WTC11 (cell line): ENCODE measurements at places on chromosomes 1 and 21. TPM values are rescaled to one million over a fixed set of nuclear protein-coding genes. Genes with fewer than 3 reads are reported as not detected.
A peak's percentile ranks its signal among the peaks of the same experiment; 100 is the strongest.

- DNase-seq = no peak
Observed at GRCh38 chr1:17245816-17246325, 3.0 kb upstream of the PADI3 start.

DNA sequence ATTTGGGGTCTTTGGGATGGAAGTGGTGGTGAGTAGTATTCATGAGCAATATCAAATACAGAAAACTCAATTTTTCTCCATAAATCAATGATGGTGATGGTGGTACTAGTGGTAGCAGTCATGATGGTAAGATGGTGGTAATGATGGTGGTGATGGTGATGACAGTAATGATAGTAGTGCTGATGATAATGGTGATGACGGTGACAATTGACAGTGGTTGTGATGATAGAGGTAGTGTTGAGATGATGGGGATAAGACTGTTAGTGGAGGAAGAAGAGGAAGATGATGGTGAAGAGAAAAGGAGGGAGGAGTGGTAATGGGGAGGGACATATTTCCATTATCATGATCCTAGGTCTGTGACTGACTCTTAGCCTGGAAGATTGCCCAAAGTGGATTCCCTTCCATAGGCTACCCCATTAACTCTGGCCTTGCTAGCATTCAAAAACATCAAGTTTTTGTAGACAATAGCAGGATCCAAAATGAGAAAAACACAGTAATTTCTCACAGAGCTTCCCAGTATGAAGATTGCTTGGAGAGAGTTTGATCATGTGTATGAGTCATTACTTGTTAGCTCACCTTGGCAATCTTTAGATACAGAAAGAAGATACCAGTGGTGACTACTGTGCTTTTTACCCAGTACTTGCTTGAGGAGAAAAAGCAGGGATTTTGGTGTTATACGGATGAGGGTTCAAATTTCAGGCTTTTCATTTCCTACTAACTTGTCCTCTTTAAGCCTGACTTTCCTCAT is 93.9 kb downstream of the ATP1A1 start:
- no peak for DNase-seq

- DNase-seq = no peak
Observed at GRCh38 chr21:44298301-44298700, 1.6 kb upstream of the PFKL start.

GRCh38 chr1:160095382-160096105 is 2.9 kb downstream of the IGSF8 start:
- DNase-seq = peak; percentile 58

GRCh38 chr1:224338150-224338838 is 8.3 kb upstream of the NVL start:
- no peak for DNase-seq

GRCh38 chr1:230340526-230341161 is 85.5 kb downstream of the PGBD5 start:
- DNase-seq = no peak

The SPRR3 gene
- not detected in 3 replicates for total RNA-seq

The SMCP gene
- not detected in 3 replicates for total RNA-seq

The FGR gene
- 0.30 to 0.77 TPM (median 0.46 TPM) in 3 replicates for total RNA-seq
